ENCODE measurements at places on chromosomes 11 and 22.

GRCh38 chr11:30046578-30046945 lies 29.7 kb upstream of the KCNA4 start:
- DNase-seq, result no peak

GRCh38 chr11:117931971-117932370 lies 2.8 kb upstream of the TMPRSS13 start:
- DNase-seq, result no peak

DNA sequence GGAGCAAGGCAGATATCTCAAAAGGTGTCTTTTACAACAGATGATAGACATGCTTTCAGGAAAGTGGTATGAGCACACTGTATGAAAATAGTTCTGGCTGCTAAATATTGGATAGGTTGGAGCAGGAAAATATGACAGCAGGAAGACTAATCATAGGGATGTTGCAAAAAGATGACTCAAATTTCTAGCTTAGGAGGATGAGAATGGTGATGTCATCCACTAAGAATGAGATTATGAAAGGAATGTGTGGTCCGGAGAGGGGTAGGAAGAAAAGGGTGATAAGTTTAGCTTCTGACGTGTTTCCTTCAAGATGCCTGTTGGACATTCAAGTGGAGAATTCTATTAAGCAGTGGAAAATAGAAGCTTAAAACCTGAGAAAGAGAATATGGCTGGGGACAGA lies 46.4 kb downstream of the RCN1 start:
- no peak for DNase-seq

GRCh38 chr22:34587357-34588356 lies 478.3 kb upstream of the ISX start:
- no peak for DNase-seq
